ENCODE measurements at places on chromosomes 7 and 10.

DNA sequence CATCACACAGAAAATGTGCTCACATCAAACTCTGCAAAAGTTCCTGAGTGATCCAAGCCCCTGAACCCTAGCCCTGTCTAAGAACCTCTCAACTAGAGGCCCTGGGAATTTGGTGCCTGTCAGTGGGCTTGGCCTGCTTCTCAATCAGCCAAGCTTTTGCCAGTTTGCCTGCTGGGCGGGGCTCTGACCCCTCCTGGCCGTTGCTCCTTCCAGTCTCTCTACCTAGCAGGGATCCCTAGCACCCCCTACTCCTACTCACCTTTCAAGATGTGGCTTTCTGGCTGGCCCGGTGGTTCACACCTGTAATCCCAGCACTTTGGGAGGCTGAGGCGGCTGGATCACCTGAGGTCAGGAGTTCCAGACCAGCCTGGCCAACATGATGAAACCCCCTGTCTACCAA, 2.1 kb downstream of the KLRG2 start:
- no peak for DNase-seq

DNA sequence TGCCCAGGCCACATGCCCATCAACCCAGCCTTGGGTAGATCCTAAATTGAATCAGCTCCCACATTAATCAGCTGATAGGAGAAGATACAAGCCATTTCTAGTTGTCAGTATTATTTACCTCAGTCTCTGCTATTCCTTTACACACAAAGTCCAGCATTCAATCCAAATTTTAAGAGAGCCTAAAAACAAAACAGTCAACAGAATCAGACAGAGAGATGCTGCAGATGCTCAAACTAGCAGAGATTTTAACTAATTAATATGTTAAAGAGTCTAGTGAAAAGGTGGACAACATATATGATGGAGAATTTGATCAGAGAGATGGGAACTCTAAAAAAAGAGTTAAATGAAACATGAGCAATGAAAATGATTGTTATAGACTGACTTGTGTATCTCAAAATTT, 14.4 kb upstream of the IL15RA start:
- no peak for DNase-seq

GRCh38 chr10:6482737-6483357, 97.2 kb downstream of the PRKCQ start:
- DNase-seq = no peak

GRCh38 chr10:77244746-77245145, 392.9 kb downstream of the KCNMA1 start:
- no peak for DNase-seq
